ENCODE measurements at places on chromosomes 2 and 18.

DNA sequence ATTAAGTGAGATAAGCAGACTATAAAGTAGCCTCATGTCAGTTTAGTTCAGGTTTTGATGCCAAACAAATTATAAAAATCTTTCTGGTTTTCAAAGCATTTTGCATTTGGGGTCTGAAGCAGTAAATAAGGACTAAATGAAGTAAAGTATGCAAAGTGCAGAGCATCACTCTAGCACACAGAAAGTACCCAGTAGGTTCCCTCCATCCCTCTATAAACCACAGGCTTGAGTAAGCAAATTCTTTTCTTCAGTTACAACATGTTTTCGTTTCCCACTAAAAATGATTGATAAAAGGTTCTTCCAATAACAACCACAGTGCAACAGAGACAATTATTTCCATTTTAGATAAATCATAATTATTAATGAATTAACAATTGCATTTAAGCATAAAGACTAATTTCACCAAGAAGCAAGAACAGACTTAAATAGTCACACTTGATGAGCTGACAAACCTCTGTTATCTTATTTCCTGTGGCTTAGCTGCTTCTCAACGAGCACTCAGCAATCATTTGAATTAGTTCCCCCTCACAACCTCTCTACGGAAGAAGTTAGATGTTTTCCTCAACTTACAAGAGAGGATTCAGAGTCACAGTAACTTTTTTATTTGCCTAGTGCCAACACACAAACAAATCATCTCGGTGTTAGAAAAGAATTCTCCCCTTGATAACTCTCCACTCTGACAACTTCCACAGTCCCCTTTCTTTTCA, 249.8 kb downstream of the NBAS start:
- no peak for DNase-seq

DNA sequence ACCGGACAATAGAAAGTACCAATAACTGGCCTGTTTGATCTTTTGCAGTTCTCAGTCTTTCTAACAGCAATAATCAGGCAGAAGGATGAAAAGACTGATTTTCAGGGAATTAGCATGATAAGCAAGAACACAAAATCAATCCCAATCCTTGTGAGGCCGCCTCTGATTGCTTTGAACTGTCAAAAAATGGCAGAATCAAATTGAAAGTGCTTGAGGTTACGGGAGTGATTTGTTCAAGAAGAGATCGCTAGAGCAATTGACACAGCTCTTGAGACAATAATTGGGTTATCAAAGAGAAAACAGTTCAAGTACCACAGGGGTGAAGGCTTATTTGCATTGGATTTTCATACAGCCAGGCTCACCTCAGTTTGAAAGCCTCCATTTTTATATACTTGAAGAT, 663.4 kb downstream of the ARHGAP15 start:
- DNase-seq = no peak

- no peak for DNase-seq
Measured at GRCh38 chr2:20401489-20401835, 45.4 kb upstream of the RHOB start.

DNA sequence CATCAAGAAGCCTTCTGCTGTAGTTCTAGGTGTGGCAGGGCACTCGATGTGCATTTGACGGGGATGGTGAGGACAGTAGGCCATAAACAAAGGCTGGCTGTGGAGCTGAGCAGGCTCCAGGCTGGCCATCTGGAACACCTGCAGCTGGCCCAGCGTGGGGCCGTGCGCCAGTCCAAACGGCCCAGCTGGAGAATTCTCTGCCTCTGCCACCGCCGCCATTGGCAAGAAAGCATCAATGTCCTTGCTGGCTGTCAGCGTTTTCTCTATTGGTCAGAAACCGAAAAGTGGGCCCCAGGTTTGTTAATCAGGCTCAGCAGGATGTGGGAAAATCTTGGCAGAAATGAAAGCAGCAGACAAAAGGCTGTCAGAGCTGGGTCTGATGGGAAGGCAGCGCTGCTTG, 24.0 kb upstream of the CTIF start:
- DNase-seq = no peak

DNA sequence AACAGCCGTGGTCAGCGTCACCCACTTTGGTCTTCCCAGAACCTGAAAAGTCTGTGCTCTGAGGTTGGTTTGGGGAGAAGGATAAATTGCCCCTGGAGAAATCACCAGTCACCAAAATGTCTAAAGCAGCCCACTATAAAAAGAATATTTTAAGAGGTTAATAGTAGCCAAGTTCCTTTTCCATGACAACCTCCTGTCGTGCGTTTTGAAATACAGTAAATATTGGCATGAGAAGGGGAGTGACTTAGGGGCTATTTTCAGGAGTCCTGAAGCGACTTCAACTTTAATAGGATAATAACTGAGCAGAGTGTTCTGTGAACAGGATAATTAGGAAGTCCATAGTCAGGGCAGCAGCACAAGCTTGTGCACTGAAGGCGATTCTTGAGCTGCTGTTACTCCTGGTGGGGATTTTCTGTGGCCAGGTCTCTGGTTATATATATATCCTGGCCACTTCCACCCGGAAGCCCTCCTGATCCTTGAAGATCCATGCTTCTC, 49.3 kb downstream of the RNF144A start:
- no peak for DNase-seq

GRCh38 chr2:31235504-31235902, 1.6 kb downstream of the EHD3 start:
- DNase-seq = no peak

DNA sequence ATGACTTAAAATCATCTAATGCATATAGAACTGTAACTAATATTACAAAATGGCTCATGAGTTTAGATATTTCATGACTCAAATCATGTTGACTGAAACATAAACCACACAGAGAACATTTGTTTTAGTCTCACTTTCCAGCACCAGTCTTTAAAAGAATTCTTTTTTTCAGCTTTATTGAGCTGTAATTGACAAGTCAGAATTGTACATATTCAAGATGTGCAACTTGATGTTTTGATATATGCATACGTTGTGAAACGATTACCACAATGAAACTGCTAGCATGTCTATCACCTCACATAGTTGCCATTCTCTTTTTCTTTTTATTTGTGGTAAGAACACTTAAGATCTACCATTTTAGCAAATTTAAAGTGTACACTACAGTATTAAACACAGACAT, 25.0 kb upstream of the TMEM178A start:
- no peak for DNase-seq

DNA sequence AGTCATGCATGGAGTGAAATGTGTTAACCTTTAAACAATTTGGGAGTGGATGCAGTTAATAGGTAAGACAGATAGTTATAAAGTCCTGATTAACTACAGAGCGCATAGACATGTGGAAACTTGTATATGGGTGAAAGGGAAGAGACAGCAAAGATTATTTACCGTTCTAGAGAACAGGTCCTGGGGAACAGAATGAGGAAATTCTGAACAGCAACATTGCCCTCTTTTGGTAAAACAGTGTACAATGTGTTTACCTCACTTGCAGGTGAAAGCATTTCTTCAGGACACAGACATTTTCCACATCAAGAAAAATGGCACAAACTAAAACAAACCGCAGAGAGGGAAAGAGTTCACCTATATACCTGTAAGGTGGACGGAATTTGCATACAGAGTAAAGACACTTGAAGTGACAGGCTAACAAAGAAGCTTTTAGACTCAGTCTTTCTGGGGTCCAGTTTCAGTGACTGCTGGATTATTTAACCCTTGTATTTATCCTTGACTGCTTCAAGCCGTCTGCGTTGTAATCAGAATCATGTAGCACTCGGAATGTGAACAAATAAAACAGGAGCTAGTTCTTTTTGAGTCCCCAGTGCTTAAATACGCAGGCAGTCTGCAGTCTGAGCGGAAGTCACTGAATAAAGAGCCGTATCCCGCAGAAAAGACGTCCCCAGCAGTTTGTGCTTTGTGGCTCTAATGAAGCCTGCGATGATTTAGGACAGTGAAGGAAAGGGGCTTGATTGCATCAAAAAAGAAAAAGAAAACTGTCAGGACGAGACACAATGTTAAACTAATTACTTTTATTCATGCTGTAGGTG, 364.8 kb upstream of the GALNT5 start:
- DNase-seq = no peak

DNA sequence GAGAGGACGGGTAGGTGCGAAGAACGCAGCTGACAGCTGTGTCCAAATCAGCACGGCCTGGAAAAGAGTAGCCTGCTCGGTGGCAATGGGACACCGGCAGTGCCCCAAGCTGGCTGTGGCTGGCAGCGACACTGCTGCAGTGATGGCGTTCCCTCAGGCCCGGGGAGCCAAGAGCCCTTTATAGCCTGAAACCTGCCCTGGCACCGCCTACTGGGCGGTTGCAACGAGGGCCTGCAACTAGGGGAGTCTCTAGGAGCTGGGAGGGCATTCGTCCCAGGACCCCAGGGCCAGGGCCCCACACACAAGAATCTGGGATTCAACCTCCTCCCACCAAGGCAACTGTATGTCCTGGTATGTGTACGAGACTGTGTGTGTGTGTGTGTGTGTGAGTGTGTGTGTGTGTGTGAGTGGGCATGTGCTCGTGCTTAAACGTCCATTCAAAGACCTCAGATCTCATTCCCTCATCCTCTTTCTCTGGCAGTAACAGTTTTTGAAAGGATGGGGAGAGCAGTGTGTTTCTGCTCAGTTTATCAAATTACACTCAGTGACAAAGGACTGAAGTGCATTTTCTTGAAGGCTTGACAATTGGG, 6.8 kb upstream of the CYP26B1 start:
- DNase-seq = no peak

DNA sequence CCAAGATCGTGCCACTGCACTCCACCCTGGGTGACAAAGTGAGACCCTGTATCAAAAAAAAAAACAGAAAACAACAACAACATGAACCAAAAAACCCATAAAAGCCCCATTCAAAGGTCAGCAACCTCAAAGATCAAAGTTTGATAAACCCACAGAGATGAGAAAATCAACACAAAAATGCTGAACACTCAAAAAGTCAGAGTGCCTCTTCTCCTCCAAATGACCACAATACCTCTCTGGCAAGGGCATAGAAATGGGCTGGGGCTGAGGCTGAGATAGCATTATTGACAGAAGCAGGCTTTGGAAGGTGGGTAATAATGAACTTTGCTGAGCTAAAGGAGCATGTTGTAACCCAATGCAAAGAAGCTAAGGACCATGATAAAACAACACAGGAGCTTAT, 66.3 kb downstream of the FARP2 start:
- DNase-seq = no peak

- no peak for DNase-seq
Measured at GRCh38 chr18:69944436-69944835, 3.2 kb downstream of the CD226 start.

DNA sequence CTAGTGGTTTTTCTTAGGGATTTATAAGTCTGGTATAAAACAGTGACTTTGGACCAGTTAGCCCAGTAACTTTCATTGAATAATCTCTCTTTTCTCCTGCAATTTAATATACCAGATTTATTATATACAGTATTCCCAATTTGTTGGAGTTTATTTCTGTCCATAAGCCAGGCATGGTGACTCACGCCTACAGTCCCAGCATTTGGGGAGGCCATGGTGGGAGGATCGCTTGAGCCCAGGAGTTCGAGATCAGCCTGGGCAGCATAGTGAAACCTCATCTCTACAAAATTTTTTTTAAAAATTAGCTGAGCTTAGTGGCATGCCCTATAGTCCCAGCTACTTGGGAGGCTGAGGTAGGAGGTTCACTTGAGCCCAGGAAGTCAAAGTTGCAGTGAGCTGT, 26.7 kb downstream of the CNNM4 start:
- no peak for DNase-seq

GRCh38 chr2:240472078-240472790, 36.8 kb downstream of the GPC1 start:
- peak; percentile 13 for DNase-seq

DNA sequence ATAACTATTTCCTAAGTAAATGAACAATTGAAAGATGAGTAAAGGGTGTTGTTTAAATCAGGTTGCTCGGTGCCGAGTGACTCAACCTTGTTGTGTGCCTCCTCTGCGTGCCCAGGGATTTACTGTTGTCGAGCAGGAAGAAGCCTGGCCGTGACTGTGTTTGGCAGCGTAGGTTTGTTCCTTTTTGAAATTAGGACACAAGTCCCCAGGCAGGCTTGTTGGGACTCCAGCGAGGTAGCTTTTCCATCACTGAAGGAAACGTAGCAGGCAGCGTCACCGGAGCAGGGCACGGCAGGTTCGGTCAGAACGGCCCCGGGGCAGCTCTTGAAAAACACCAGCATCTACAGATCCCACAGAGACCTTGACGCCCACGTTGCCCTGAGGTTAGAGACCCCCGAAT, 48.6 kb downstream of the TMEM18 start:
- DNase-seq = no peak

- no peak for DNase-seq
Measured at GRCh38 chr2:73601780-73602179, 40.4 kb downstream of the NAT8 start.

DNA sequence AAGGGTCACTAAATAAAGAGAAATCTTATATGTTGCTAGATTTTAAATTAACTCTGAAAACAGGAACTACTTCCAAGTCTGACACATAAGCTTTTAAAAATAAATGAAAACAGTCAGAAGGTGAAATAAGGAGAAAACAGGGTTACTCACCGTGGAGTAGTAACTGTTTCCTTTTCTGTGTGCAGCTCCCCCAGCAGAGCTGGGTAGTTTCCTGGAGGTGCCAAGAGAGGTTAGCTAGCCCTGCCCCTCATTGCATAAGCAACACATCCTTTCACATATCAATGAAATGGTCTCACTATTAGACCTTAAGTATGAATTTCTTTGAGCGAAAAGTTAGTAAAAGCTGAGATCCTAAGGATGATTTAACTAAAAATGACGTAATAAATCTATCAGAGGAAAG, 54.0 kb upstream of the GPR75 start:
- no peak for DNase-seq

GRCh38 chr2:133790711-133791110, 222.4 kb upstream of the NCKAP5 start:
- DNase-seq = no peak

- DNase-seq = peak; percentile 28
Measured at GRCh38 chr2:229920011-229920641, 1.7 kb downstream of the TRIP12 start.

DNA sequence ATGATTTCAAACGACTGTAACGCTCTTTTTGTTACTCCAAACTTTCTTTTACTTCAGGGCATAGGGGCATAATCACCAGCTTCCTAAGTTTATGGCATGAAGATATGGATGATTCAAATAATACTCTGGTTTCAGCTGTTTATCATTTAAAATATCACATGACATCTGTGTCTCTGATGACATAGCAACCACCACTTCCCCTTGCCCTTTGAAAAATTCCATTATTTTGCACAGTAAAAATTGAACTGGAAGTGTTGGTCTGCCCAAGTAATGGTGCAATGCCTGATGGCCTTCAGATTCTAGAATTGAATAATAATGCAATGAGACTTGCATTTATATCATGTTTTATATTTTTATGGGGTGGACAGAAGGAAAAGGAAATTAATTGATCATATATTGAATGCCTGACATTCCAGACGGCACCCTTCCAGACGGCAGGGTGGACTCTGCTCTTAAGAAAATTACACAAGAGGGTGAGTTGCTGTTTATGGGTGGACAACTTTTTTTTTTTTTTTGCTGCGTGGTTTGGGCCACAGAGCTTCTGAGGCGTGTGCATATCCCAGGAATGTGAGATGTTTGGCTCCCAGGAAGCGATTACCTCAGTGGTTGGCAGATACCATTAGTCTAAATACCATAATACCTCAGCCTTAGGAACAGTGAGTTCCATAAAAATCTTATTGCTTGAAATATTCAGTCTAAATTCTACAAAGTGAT, 101.7 kb upstream of the ZNF521 start:
- no peak for DNase-seq

GRCh38 chr2:175877845-175878544, 124.1 kb downstream of the LNPK start:
- no peak for DNase-seq

GRCh38 chr2:112794131-112794733, 9.9 kb upstream of the IL1A start:
- peak; percentile 52 for DNase-seq

- no peak for DNase-seq
Measured at GRCh38 chr18:10006311-10006893, 92.6 kb downstream of the VAPA start.

- DNase-seq = no peak
Measured at GRCh38 chr2:206790311-206790935, 25.0 kb downstream of the FASTKD2 start.
